ENCODE measurements at places on chromosomes 12 and 14.

DNA sequence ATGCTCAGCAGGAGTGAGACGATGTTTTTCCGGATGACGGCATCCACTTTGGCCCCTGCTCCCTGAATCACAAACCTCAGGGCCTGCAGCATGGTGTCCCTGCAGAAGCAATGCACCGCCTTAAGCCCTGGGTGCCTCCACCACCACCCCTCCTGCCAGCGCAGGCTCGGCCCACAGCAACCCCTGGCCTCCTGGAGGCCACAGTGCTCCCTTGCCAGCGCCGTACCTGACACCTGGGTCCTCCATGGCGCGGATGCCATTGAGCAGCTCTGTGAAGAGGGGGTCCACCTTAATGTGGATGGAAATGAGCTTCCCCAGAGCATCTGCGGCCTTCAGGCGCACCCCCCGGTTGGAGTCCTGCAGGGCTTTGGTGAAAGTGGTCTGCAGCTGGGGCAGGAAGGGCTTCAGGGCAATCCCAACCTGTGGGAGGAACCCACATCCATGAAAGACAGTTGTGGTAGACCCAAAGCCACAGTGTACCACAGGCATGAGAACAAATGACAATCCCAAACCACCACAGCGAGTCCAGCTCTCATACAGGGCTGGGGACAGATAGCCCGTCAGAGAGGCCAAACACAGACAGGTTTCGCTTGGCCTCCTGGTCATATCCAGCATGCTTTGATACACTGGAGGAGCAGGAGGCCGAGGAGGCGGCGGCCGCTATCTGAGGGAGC lies 17.9 kb upstream of the RAB35 start:
- no peak for DNase-seq

DNA sequence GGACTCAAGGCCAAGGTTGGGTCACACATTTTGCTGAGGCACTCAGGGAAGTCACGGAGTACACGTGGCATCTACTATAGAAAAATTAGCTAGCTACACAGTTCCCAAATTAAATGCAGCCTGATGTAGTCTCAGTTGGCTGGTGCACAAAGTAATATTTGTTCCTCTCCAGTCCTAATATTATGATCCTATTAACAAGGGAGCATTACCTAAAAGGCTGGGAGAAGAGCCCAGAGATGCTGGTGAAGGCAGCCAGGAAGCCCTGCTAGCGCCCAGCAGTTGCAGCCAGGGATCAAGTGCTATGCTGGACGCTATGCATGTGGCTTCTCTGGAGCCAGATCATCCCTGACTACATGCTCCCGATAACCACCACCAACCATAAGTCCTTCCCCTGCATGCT lies 88.0 kb upstream of the GSC start:
- no peak for DNase-seq

GRCh38 chr12:42862055-42862454 lies 272.5 kb upstream of the PRICKLE1 start:
- peak; percentile 93 for DNase-seq

DNA sequence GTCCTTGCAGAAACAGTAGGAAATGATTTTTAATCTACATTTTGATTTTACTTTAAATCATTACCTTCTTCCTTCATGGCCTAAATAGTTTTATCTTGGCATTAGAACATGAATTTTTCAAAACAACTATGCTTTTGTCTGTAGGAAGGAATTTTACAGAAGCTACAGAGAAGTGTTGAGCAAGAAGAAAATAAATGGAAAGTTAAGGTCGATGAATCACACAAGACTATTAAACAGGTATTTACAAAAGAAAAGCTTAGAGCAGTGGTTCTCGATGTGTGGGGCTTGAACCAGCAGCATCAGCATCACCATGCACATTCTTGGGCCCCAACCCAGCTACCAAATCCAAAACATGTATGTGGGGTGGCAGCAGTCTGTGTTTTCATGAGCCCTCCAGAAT lies 91.6 kb downstream of the KTN1 start:
- DNase-seq, result peak; percentile 66

DNA sequence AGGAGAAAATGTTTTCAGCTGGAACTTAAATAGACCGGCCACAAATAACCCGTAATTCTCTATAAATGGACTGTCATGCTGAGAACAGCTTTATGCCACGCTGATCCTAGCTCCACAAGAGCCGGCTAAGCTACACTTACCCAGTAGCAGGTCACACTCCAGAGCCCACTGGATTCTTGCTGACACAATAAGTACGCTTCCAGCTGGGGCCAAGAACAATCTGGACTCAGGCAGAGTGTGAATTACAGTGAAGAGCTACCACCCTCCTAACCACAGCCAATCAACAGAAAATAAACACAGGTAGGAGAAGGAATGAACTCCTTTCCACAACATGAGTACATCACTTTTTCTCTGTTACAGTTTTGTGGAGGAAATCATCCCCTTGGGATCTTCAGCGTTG lies 531.3 kb downstream of the GALC start:
- peak; percentile 68 for DNase-seq

GRCh38 chr14:73168691-73169090 lies 32.4 kb downstream of the PSEN1 start:
- DNase-seq, result no peak

DNA sequence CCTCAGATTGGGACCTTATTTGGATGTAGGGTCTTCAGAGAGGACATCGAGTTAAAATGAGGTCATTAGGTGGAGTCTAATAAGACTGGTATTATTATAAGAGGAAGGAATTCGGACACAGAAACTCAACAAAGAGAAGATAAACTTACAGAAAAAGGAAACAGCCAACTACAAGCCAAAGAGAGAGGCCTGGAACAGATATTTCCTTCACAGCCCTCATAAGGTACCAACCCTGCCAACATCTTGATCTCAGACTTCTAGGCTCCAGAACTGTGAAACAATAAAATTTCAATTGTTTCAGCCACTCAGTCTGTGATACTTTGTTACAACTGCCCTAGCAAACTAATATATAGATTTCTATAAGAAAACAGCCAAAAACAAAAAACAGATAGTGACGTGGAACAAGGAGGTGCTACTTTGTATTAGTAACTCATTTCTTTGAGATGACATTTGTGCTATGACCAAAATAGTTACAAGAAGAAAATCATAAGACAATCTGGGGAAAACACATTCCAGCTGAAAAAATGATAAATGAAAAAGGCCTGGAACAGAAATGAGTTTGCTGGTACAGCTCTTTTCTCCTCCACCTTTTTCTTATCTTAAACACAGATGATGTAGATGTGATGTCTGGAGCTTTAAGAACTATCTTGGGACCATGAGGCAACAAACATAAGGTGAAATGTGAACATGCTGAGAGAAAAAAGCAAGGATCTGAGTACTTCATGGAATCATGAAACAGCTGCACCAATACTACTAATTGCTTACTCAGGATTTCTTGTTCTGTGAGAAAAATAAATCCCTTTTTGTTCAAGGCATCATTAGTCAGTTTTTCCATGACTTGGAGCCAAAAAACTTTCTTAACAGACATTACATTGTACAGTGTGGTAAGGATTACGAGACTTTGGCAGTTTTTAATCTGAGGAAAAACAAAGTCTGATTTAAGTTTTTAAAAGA lies 243.2 kb downstream of the ANO6 start:
- no peak for DNase-seq

DNA sequence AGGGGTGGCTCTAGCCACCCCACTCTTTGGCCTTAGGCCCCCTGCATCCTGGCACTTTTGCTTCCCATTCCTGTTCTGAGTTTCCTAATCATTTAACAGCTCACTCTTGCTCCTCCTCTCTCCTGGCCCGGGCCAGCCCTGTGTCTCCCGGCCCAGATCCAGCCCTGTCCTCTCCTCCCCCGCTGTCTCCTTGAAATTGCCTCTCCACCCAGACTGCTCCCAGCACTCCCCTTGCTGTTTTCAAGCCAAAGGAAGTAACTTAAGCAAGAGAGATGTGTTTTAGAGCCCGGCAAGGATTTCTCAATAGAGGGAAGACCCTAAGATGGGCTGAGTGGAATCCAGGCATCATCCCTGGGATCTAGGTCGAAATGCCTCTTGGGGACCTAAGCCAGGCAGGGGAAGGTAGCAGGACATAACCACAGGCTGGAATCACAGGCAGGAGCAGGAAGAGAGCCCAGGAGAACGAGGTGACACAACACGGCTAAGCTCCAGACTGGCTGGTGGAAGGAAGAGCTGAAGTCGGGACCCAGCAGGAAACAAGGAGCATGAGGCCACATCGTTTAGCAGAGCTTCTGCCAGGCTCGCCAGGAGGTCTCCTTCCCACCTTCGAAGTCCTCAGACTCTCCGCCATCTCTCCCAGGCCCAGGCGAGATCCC lies 2.0 kb upstream of the LRP1-AS start:
- DNase-seq, result peak; percentile 19

DNA sequence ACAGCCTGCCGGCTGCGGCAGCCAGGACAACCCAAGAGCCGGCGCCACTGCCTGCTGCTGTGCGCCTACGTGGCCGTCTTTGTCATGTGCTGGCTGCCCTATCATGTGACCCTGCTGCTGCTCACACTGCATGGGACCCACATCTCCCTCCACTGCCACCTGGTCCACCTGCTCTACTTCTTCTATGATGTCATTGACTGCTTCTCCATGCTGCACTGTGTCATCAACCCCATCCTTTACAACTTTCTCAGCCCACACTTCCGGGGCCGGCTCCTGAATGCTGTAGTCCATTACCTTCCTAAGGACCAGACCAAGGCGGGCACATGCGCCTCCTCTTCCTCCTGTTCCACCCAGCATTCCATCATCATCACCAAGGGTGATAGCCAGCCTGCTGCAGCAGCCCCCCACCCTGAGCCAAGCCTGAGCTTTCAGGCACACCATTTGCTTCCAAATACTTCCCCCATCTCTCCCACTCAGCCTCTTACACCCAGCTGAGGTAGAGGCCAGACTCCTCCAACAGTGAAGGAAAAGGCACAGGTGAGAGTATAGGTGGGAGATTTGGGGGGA lies 10.3 kb downstream of the ZBTB39 start:
- no peak for DNase-seq

DNA sequence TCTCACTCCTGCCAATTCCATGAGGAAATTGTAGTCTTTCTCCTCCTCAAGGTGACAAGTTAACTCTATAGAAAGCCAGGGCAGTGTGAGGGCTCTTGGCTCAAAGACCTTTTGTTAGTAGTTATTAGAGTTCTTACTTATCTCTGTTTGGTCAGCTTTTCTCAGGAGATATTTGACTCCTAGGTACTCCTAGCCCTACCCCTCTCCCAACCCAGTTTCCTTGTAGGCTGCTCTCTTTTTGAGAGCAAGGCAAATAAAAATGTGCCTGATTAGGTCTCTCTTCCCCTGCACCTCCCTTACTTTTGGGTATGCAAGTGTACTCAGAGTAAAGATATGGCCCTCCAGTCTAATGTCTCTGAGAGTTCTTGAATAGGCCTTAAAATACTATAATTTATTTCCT lies 23.8 kb downstream of the BTG1 start:
- DNase-seq, result no peak

DNA sequence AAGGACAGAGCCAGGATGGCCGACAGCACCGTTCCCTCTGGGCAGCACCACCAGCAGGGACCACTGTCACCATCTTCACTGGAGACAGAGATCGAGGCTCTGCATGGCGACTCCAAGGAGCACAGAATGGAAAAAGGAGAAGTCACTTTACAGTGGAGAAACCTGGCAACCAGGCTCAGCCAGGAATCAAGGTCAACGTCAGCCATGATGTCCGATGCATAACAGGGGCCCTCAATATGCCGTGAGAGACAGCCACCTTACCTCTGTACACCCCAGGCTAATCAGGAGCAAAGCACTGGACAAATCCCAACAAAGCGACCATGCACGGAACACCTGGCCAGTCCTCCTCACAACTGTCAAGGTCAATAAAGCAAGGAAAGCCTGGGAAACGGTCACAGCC lies 20.6 kb upstream of the SFSWAP start:
- DNase-seq, result no peak

DNA sequence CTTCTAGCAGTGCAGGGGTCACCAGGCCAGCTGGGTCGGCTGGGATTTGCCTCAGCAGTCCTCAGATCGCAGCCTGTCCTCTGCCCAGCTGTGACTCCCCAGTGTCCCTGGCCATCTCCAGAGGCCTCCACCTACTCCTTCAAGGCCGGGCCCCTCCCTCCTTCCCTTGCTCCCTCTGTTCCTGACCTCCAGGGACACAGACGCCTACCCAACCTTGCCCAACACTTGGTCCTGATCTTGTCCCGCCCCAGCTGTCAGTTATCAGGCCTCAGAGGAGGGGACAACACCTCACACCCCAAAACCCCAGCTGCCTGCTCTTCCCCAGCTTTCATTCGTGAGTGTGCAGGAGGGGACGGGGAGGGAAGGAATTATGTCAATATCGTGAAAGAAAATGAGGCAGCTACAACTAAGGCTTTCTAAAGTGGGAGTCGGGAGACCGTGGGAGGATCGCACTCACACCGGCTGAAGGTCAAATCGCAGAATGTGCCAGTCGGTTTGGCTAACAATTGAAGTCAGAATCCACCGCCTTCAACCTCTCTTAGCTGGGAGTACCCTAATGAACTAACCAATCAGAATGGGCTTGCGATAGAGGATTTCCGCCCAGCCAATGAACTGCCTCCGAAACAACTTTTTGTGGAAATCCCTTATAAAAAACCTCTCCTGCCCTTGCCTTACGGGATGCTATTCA lies 9.4 kb upstream of the PLBD2 start:
- no peak for DNase-seq

- no peak for DNase-seq
Measured at GRCh38 chr12:131810726-131811125, 17.5 kb upstream of the MMP17 start.

DNA sequence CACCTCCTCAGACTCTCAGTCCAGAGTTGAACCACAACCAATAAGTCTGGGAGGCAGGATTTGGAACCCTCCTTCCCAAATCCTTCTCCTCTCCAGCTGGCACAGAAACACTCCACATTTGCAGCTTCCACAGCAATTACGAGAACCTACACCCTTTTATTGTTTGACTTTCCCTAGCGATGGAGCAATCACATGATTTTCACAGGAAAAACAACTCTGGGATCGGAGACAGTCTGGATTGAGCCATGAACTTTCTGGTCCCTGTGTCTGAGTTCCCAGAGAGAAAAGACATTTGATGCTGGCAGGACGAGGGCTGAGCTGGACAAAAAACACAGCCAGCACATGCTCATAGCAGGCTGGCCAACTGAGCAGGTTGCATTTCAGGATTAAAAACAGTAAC lies 49.0 kb upstream of the STON2 start:
- DNase-seq, result no peak

DNA sequence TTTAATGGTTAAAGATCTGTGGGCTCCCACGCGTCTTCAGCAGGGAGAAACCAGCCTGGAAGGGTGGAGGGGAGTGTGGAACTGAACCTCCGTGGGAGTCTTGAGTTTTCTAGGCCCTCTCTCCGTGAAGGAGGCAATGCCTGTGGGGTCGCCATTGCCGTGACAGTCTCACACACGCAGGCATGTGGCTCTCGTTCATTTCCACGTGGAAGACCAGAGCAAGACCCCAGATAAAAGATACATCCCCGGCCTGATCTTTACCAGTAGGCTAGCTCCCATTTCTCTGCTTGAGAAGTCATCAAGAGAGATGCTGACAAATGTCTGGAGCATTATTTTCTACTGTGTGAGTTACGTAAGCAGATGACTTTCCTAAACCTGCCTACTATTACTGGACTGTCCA lies 491.7 kb upstream of the LMO3 start:
- DNase-seq, result no peak

DNA sequence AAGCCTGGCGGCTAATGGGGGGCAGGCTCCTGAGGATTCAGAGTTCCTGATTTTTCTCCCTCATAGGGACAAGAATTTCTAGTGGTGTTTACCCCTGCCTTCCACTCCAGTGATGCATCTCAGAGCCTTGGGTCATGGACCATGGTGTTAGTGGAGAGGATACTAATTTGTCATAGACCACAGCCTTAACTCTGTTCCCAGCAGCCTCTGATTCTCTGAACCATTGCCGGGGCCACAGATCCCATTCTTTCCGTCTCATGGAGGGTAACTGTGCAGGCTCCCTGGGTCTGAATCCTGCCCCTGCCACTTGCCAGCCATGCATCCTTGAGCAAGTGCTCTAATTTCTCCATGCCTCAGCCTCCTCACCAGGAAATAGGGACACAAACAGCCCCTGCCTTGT lies 55.1 kb downstream of the RPH3A start:
- peak; percentile 86 for DNase-seq

Data from renal cortical epithelial cell (primary cell).